ENCODE measurements at places on chromosomes 1 and 21. TPM values are rescaled to one million over a fixed set of nuclear protein-coding genes. Genes with fewer than 3 reads are reported as not detected.

RIMKLA gene
- total RNA-seq, result 0.70 TPM

SPRR2F gene
- not detected for total RNA-seq

SLAMF7 gene
- 1.8 TPM for total RNA-seq

RIPK4 gene
- 14.0 TPM for total RNA-seq

SCAF4 gene
- total RNA-seq, result 20.6 TPM

RPL11 gene
- 1,441 TPM for total RNA-seq

SH3D21 gene
- total RNA-seq, result 2.1 TPM

MATN1 gene
- total RNA-seq, result 0.05 TPM

PEAR1 gene
- 10.5 TPM for total RNA-seq

Measured in A549 treated with CpdA at 1 μM for 4 hours (cell line).